CD8-positive, alpha-beta memory T cell (primary cell): ENCODE measurements at places on chromosomes 3 and 15. TPM values are rescaled to one million over a fixed set of nuclear protein-coding genes. Genes with fewer than 3 reads are reported as not detected.

- DNase-seq, result no peak
- H3K27me3 ChIP-seq, result no peaks in the 10 kb centered on the region
- H3K4me1 ChIP-seq, result no peaks in the 10 kb centered on the region
- no peak overlapping the region for H3K27ac ChIP-seq
These were observed 163.4 kb upstream of the PPP2R3A start for GRCh38 chr3:135802171-135802570.

DNA sequence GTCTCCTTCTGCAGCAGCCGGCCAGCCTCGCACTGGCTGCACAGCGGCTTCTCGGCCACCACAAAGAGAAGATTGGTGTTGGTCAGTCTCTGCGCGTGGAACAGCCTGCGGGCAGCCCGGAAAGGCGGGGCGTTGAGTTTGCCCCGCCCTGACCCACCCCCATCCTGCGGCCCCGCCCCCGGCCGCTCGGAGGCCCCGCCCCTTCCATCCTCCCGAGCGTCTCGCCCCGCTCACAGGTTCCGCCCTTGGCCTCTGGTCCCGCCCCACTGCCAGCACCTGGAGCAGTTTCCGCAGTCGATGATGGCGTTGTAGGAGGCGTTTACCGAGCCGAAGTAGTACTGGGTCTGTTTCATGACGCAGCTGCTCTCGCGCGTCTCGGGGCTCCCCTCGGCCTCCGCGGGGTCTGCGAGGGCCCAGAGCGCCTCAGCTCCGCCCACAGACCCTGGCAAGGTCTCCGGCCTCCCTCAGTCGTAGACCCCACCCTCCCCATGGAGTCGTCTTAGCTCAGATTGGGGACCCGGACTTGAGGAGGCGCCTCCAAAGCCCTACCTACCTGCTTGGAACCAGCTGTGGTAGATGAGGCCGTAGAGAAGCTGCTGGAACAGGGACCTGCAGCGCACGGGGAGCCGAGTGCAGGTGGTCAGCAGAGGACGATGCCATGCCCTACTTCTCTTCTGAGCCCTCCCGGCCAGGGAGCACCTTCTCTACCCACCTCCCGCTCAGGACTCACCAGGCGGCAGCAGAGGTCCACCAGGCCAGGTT lies 5.9 kb upstream of the TMEM115 start:
- H3K4me1 ChIP-seq, result peaks cover 25% of the 10 kb centered on the region
- H3K27ac ChIP-seq, result peak overlapping the region; percentile 88
- peak; percentile 92 for DNase-seq

MCF2L2 gene
- total RNA-seq, result 3.5 TPM

DNA sequence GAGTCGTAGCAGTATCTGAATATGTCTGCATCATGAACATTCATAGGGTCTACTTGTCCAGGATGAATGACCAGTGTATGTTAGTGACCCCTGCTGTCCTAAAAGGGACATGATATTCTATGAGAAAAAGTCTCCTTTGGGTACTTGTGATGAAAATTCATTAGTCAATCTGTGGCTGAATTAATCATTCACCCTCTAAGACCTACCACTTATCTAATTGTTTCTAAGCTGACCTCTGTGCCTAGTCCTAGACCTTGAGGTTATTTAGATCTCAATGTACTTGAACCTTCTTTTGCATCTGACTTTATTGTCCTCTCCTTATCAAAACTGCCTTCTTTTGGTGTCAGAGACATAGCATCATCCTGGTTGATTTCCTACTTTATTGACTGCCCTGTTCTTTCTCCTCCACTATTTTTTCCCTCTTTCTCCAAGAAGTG lies 799.3 kb downstream of the DIPK2A start:
- H3K4me3 ChIP-seq, result no peak overlapping the region
- no peaks in the 10 kb centered on the region for H3K27me3 ChIP-seq
- DNase-seq, result no peak
- H3K36me3 ChIP-seq, result no peaks in the 10 kb centered on the region

DNA sequence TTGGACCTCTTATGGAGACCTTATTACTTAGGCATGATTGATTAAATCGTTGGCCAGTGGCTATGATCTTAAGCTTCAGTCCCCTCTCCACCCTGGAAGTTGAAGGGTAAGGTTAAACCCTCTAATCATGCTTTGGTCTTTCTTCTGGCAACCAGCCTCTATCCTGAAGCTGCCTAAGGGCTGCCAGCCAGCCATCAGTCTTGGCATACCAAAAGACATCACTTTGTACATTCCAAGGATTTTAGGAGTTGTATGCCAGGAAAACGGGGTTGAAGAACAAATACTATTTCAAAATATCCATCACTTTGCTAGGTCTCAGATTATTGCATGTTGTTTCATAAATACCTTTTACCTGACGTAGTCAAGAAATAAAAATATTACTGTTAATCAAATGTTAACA lies 28.9 kb downstream of the UBE2E2 start:
- no peaks in the 10 kb centered on the region for H3K27me3 ChIP-seq
- H3K36me3 ChIP-seq, result no peaks in the 10 kb centered on the region
- no peaks in the 10 kb centered on the region for H3K4me1 ChIP-seq
- no peak overlapping the region for H3K27ac ChIP-seq
- no peak overlapping the region for H3K4me3 ChIP-seq

RLBP1 gene
- total RNA-seq, result not detected

MYO5C gene
- 0.18 TPM for total RNA-seq

GRCh38 chr3:24264011-24264410 lies 230.6 kb downstream of the THRB start:
- no peak overlapping the region for H3K27ac ChIP-seq
- H3K4me1 ChIP-seq, result no peaks in the 10 kb centered on the region
- no peak overlapping the region for H3K4me3 ChIP-seq
- no peaks in the 10 kb centered on the region for H3K27me3 ChIP-seq
- DNase-seq, result no peak

RBP2 gene
- total RNA-seq, result not detected

GASK1A gene
- not detected for total RNA-seq

RBMS3 gene
- 0.22 TPM for total RNA-seq

- peaks cover 7% of the 10 kb centered on the region for H3K36me3 ChIP-seq
- no peak overlapping the region for H3K4me3 ChIP-seq
- H3K27me3 ChIP-seq, result no peaks in the 10 kb centered on the region
- H3K4me1 ChIP-seq, result no peaks in the 10 kb centered on the region
- no peak overlapping the region for H3K27ac ChIP-seq
These were observed 40.7 kb downstream of the RFT1 start for GRCh38 chr3:53089511-53089910.

GRCh38 chr3:78825858-78826215 lies 942.0 kb downstream of the ROBO1 start:
- no peaks in the 10 kb centered on the region for H3K4me1 ChIP-seq
- no peaks in the 10 kb centered on the region for H3K27me3 ChIP-seq
- H3K27ac ChIP-seq, result no peak overlapping the region
- H3K36me3 ChIP-seq, result no peaks in the 10 kb centered on the region
- no peak for DNase-seq

GRCh38 chr15:25087137-25087536 lies 132.3 kb downstream of the SNRPN start:
- no peaks in the 10 kb centered on the region for H3K27me3 ChIP-seq
- no peak overlapping the region for H3K4me3 ChIP-seq
- peaks cover 42% of the 10 kb centered on the region for H3K36me3 ChIP-seq
- DNase-seq, result no peak
- no peak overlapping the region for H3K27ac ChIP-seq
- H3K4me1 ChIP-seq, result no peaks in the 10 kb centered on the region

DNA sequence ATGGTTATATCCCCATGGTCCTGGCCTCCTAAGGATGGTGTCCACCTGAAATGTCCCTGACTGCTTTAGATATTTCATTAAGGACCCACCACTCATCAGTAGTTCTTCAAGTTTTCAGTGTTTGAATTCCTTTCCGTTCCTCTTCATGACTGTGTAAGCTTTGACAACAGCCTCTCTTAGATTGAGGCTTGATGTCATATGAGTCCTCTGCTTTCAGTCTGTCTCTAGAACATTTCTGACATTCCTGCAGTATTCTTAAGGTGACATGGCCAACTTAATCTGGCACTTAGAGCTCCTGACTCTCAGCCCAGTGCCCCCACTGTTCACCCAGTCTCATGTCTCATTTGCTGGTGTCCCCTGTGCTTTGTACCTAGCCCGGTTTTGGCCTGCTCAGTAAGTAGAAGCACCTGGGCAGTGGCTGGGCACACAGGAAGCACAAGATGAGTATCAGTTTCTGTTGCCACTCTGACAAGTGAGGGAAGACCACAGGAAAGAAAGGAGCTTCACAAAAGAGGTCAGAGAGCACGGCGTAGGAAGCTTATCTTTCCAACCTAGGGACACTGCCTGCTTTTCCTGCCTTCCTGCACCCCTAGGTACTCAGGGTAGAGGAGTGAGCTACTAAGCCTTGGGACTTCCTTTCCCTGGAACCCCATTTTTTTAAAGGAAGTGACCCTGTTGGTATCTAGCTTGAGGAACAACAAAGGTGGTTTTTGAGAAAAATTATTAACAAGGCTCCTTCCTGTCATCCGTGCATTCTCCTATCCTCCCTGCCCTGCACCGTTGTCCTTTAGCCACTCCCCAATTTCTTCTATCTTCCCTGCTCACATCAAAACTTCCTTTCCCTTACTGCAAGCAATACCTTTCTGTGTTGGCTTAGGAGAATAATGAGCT lies 103.1 kb downstream of the KLHL25 start:
- peaks cover 66% of the 10 kb centered on the region for H3K4me1 ChIP-seq
- peak overlapping the region; percentile 88 for H3K27ac ChIP-seq
- no peaks in the 10 kb centered on the region for H3K27me3 ChIP-seq
- H3K4me3 ChIP-seq, result peak overlapping the region; percentile 81
